ENCODE measurements at places on chromosomes 16 and 17. TPM values are rescaled to one million over a fixed set of nuclear protein-coding genes. Genes with fewer than 3 reads are reported as not detected.

GRCh38 chr17:557371-557770 lies 157.3 kb downstream of the VPS53 start:
- no peak for DNase-seq

GRCh38 chr16:26524281-26524680 lies 542.4 kb upstream of the C16orf82 start:
- no peak for DNase-seq

DNA sequence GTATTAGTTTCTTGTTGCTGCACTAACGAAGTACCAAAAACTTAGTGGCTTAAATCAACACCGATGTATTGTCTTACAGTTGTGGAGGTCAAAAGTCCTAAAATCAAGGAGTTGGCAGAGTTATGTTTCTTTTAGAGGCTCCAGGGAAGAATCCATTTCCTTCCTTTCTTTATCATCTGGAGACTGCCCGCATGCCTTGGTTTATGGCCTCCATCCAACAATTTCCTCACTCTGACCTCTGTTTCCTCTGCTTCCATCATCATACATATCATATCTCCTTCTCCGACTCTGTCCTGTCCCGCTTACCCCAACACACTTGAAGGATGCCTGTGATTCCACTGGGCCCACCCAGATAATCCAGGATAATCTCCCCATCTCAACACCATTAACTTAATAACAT lies 627.8 kb downstream of the KCNJ2 start:
- DNase-seq = no peak

DNA sequence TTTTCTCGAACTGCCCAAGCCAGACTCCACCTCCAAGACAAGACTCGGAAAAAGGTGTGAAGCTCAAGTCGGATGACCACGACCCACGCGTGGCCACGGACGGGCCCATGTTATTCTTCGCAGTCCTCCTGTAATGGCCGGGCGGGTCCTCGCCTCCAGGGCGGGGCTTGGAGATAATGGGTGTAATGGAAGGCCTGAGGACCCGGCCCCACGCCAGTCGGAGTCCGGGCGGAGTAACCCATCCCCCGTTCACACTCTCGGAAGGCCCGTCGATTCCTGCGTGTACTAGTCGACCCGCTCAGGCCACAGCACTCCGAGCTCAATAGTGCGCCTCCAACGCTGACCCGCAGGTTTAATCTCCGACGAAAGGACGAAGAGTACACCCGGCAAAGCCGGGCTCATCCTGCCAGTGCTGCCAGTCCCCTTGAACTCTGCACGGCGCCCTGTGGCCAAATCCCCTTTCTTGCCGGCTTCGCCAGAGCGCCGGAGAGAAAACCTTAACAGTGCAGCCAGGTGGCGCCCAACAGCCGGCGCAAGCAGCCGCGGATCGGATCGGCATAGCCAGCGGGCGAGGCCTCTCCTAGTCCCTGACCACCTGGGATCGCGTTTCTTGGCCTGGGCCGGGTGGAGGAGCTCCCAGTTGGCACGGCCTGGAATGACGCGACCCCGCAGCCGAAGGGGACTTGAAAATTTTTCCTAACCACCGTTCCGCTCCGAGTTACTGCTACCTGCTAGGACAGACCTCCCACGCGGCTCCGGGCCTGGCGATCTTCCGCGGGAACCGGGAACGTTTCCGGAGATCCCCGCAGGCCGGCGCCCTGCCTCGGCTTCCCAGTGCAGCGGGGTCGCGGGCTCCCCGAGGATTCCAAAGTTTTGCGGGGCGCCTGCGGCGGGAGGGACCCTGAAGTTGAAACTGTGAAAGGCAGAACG lies 762.0 kb downstream of the KCNJ18 start:
- DNase-seq = no peak

- DNase-seq = peak; percentile 72
Observed at GRCh38 chr17:58318065-58318481, 10.5 kb downstream of the TSPOAP1 start.

DNA sequence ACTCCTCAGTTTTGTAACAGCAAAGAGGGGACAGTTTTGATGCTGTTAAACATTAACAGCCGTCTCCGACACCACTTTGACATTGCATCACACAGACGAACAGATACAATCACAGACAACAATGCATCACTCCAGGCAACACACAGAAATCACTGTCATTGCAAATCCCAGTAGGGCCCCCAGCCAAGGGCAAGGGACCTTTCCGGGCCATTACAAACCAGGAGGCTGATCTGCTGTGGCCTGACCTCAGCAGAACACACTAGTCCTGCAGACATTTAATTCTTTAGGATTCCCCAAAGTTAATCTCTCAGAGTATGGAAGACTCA lies 136.2 kb upstream of the RCVRN start:
- DNase-seq = peak; percentile 79

DNA sequence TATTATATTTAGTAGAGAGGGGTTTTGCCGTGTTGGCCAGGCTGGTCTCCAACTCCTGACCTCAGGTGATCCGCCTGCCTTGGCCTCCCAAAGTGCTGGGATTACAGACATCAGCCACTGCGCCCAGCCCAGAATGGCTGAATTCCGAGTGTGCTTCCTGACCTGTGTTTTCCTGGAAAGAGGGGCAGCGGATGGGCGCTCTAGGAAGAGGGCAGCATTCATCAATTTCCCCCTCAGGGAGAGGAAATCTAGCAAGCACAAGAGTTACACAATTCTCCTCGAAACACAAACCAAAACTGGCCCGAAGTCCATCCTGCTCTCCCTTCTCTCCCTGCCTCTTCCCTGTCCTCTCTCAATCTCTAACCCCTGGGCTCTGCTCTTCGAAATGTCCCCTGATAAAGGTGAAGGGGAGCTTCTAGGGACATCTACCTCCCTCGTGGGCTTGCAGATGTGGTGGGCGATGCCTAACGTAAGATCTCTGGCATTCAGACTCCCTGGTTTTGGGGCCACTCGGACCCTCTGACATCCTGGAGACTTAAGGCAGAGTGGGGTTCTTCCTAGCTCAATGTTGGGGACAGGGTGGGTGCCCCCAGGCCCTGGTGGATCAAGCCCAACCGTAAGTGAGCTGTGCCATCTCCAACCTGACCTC lies 1.0 kb downstream of the IL27 start:
- no peak for DNase-seq

DNA sequence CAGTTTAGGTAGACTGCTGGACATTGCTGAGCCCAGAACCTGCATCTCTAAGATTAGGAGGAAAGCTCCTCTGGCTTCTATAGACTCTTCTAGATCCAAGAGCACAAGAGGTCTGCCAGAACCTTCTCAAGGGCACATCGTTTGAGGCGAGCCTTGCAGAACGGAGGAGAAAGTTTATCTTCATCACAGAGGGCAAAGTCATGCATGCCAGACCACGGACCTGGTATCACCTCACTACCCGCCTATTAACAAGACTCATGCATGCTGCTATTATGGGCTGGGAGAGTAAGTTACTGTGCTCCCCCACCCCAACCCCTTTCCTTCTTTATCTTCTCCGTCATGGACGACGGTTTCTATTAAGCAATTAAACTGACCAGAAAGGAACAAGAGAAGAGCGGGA lies 23.3 kb downstream of the MYH11 start:
- DNase-seq = no peak

DNA sequence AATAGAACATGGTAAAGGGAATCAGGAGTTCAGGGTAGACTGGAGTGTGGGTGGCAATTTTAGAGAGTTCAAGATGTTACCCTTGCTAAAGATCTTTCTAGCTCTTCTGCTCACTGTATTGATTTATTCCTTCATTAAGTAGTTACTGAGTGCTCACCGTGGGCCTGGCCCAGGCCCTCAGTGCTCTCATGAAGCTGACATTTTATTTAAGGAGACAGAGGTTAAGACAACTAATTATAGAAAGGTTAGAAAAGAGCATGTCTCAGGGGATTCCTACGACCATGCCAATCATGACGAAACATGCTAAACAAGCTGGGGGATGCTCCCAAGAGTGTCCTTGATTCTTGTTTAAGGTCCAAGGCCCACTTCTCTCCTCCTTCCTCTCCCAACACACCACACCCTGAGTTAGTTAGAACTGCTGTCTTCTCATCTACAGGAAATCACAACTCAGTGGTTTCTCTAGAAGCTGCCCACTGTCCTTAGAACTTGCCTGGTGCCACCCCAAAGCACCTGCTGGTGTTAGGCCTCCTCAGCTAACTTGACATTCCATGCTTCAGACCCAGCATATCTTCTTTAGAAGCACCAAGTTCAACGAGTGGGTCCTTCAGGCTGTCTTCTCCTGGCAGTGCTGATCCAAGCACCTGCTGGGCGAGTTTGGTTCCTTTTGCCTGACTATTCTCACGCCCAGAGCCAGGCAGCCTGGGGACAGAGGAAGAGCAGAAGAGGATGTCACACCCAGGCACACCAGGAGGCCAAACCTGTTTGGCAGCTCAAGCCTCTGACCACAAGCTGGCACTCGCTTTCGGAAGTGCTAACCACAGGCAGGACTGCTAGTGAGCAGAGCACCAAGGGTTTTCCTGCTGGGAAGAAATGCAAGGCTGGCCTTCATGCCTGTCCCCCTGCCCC lies 79.0 kb downstream of the GAS7 start:
- DNase-seq = peak; percentile 82

DNA sequence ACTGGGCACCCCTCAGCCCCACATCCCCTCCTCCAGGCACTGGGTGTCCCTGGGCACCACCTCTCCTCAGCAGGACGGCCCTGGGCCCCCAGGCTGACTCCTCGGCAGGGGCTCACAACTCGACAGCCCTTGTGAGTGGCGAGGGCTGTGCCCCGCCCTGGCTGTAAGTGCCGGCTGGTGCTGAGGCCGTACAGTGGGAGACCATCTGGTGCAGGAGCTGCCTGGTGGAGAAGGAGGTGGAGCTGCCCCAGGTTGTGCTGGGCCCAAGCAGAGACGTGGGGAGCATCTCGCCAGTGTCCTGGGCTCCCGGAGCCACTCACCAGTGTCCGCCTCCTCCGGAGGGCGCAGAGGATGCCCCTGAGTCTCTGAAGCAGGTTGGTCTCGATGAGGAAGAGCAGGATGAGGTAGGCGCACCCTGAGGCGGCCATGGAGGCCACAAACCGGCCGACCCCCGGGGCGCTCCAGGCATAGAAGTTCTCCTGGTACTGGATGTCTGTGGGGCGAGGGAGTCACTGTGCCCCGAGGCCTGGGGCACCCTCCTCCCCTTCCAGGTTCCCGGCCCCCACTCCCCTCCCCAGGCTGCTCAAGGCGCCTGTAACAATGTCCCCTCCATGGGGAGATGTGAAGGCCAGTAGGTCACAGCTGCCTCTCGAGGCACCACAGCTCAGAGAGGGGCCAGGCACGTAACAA lies 15.1 kb upstream of the RNPS1 start:
- no peak for DNase-seq

DNA sequence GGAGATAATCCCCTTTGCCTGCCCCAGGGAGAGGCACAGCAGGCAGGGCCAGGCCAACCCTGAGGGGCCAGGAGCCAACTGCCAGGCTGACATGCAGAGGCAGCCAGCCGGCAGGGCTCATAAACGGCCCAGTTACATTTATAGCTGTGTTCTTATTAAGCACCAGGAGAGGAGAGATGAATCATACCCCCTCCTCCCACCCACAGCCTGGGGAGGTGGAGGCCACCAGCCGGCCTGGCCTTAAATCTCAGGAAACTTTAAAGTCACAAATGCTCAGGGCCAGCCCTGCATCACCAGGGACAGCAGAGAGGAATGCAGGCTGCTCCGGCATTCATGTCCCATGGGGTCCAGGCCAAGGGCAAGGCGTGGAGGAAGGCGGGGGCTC lies 177.2 kb downstream of the TMEM132E start:
- no peak for DNase-seq

DNA sequence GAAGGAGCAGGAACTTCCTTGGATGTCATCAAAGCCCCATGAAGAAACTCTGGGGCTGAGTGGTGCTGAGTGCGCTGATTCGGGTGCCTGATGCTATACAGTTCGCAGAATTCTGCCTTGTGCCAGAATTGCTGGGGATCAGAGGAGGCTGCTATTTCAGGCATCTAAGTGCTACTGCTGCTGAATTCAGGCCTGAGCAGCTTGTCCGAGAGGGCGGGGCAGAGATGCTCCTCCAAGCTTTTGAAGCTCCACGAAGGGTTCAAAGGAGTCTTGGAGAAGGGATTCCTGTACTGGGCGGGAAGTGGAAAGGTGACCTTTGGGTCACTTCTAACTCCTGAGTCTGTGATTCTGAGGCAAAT lies 227.8 kb downstream of the CCDC182 start:
- peak; percentile 35 for DNase-seq

DNA sequence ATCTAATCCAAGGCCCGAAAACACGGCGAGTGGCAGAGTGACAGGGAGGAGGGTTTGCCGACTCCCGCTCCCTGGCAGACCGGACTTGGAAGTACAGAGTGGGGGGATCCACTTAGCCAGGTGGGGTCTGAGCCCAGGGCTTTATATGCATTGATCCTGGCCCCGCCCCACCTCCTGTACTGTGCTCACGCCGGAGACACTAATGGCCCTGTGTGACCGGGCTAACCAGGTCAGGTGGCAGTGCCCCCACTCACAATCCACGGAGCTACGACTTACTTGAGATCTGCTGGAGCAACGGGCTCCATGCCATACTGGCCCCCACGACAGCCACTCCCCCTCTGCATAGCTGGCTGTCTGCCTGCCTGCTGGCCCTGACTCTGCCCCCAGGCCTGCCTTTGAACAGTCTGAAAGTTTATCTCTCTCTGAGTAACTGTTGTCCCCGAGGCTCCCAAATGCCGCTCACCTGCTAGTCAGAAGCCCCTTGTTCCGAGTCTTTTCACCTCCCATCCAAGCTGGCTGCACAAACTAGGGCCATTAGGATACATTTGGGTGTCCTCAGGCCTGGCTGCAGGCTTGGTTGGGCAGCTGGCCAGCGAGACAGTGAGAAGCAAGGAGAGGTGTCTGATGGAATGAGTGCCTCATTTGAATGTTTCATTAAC lies 28.0 kb downstream of the CACNA1G start:
- DNase-seq = no peak

DNA sequence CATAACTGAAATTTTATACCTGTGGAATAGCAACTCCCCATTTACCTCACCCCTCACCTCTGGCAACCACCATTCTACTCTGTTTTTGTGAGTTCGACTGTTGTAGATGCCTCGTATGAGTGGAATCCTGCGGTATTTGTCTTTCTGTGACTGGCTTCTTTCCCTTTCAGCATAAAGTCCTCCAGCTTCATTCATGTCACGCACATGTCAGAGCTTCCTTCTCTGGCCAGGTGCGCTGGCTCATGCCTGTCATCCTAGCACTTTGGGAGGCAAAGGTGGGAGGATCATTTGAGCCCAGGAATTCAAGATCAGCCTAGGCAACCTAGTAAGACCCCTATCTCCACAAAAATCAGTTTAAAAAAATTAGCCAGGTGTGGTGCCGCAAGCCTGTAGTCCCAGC lies 278.4 kb downstream of the PARN start:
- no peak for DNase-seq

The ITGAD gene
- total RNA-seq = 0.24 TPM

The SLC2A4 gene
- total RNA-seq = 13.5 TPM

The CACNG1 gene
- total RNA-seq = not detected

The SLFN12L gene
- 1.6 TPM for total RNA-seq

The NPIPB2 gene
- 10.3 TPM for total RNA-seq

The UNC119 gene
- 15.6 TPM for total RNA-seq

The RHBDL1 gene
- 0.79 TPM for total RNA-seq

The NHLRC4 gene
- total RNA-seq = 0.65 TPM

The RUNDC3A gene
- not detected for total RNA-seq

The SLFN5 gene
- total RNA-seq = 41.6 TPM

The NGFR gene
- total RNA-seq = 35.7 TPM

The COX10 gene
- 16.2 TPM for total RNA-seq

The HOXB1 gene
- not detected for total RNA-seq

The P2RX1 gene
- total RNA-seq = 115 TPM

All from posterior vena cava (tissue), 2 donors.